ENCODE measurements at places on chromosomes 4 and X.

DNA sequence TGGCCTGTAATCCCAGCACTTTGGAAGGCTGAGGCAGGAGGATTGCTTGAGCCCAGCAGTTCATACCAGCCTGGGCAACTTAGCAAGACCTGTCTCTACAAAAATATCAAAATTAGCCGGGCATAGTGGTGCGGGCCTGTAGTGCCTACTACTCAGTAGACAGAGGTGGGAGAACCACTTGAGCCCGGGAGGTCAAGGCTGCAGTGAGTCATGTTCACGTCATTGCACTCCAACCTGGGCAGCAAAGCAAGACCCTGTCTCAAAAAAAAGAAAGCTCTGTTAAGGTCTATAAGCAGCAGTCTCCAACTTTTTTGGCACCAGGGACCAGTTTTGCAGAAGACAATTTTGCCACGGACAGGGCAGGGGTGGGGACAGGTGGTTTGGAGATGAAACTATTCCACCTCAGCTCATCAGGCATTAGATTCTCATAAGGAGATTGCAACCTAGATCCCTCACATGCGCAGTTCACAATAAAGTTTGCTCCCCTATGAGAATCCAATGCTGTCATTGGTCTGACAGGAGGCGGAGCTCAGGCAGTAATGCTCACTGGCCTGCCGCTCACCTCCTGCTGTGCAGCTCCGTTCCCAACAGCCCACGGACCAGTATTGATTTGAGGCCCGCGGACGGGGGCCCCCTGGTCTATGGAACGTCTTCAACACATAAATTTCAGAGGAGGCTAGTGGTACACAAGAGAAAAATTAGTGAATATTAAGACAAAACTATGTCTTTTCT is 67.9 kb downstream of the KLHL8 start:
- DNase-seq = no peak

- no peak for DNase-seq
Observed at GRCh38 chrX:19592952-19593351, 77.6 kb upstream of the MAP3K15 start.

- DNase-seq = no peak
Observed at GRCh38 chr4:176335421-176335820, 15.7 kb downstream of the SPCS3 start.

GRCh38 chr4:112287258-112287989 is 1.7 kb upstream of the TIFA start:
- no peak for DNase-seq

- DNase-seq = no peak
Observed at GRCh38 chr4:142265536-142265935, 580.6 kb downstream of the INPP4B start.

DNA sequence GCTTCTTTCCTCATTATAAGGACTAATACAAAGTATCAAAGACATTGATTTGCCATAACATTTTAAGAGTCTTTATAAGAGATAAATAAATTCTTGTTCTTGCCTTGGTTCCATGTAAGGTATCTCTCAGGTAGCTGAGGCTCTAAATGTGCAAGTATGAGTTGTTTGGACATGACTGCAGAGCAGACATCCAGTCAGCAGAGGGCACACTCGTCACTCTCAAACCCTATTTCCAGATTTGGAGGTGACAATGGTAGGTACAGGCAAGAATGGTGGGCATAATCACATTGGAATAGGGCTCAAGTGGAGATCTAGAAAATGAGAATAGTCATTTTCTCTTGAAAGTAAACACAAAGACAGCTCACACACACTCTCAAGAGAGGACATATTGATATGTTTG is 133.3 kb upstream of the ZIC3 start:
- no peak for DNase-seq

- no peak for DNase-seq
Observed at GRCh38 chr4:43331226-43332051, 438.9 kb downstream of the GRXCR1 start.

DNA sequence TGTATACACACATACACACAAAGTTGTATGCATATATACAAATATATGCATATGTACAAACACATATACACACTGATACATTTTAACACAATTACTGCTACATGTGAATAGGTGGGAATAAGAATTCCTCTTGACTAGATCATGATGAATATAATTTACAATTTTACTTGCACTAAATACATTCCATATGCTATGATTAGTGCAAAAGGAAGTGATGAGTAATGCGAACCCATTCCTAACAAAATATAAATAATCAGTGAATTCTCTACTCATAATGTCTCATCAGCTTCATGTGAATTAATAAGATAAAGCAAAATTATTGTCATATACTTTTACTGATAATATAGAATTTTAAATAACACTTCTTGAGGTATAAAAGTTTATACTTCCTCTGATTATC is 1077.3 kb upstream of the PCDH10 start:
- no peak for DNase-seq

DNA sequence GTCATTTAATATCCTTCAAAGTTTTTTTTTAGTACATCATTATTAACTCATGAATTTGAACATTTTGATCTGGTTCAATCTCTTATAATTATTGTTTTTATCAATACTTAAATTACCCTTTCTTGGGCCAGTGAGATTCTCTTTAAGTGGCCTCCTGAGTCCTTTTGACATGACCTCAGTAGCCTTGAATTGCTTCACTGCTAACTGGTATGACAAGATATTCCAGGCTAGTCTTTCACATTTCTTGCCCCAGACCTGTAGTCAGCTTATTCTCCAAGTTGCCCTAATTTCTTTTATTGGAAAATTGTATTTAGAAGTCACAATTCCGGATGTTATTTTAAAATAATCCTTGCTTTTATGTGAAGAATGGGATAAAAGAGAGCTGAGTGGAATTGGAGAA is 35.4 kb upstream of the FBXW7 start:
- no peak for DNase-seq

- DNase-seq = no peak
Observed at GRCh38 chrX:150542846-150543229, 25.6 kb upstream of the MTM1 start.

Measured in activated CD4-positive, CD25-positive, alpha-beta regulatory T cell treated with anti-CD3 and anti-CD28 coated beads, Interleukin-2, amount 50 U/mL, for 16 hours (primary cell).